ENCODE measurements at places on chromosomes 5 and 9.

DNA sequence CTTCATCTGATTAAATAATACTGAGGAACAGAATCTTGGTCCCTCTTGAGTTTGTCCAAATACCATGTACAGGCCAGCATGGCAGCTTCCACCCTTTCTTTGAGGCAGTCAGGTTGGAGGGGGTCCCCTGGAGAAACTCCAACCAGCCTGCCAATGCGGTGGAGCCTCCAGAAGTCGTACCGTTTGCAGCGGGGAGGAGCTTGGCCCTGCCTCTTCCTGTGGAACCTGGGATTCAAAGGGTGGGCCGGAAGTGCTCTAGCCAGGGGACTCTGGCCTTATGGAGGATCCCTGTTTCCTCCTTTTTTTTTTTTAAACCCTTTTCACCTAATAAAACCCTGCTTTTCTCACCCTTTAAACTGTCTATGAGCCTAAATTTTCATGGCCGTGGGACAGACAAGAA, 216.3 kb upstream of the ZNF608 start:
- no peak for DNase-seq

DNA sequence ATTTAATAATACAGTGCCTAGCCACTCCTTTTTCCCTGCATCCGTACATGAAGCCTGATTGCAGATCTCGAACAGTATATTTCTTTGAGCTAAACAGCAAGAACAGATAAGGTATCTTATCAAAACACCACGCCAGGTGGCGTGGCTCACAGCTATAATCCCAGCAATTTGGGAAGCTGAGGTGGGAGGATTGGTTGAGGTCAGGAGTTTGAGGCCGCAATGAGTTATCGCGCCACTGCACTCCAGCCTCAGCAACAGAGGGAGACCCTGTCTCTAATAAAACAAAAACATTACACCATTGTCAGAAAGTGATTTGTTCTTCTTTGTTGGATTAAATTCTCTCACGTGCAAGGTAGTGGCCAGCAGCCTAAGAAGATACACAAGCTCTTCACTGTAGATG, 291.2 kb upstream of the DMRT1 start:
- no peak for DNase-seq

DNA sequence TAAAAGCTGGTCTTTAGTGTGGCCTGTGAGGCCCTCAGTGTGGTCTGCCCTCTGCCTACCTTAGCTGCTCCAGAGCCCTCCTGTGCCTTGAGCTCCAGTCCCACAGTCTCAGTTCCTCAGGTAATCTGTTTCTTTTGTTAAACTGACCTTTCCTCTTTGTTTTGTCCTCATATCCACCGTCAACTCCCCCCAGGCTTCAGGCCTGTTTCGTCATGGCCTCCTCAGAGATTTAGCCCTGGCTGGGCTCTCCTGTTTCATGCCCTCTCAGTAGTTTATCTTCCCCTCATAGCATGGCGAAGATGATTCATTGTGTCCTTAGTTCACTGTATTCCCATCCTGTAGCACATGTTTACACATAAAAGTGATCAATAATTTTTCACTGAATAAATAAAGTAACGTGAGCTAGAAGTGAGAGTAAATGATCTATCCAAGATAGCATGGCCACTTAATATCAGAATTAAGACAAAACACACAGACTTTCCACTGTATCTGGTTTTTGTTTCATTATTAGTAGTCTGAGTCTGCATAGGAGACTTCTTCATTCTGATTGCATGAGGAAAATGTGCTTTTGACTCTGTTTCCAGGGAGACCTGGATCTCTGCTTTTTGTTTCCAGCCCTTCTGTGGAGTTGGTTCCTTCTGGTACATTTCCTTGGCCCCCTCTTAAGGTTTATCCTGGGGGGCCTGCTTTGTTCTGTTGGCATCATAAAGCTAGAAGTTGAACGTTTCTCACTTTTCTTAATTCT, 70.5 kb downstream of the SNX24 start:
- DNase-seq = no peak

- DNase-seq = no peak
These were observed 183.3 kb upstream of the PIK3R1 start for GRCh38 chr5:68032216-68032762.

DNA sequence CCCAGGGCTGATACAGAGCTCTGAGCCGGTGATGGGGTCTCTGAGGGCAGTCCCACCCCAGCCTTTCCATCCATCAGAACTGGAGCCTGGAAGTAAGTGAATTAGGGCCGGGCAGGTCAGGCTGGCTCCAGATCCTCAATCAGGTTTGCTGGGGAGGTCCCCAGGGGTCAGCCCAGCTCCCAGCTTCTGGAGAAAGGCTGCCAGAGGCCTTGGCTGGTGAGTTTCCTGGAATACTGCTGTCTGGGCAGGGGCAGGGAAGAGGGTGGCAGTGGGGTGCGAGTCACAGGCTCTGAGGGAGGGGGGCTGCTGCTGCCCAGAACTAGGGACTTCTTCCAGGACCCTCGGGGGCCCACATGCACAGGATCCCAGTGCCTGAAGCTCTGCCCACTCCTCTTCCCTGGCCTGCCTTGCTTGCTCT, 200.6 kb upstream of the MVB12B start:
- DNase-seq = no peak

GRCh38 chr5:96763026-96763425, 44.7 kb downstream of the ERAP1 start:
- no peak for DNase-seq

- no peak for DNase-seq
These were observed 335.0 kb downstream of the DNAH5 start for GRCh38 chr5:13609504-13609903.

- no peak for DNase-seq
These were observed 185.0 kb downstream of the ATPSCKMT start for GRCh38 chr5:10064546-10065195.

GRCh38 chr5:148739524-148739923, 85.2 kb upstream of the HTR4 start:
- DNase-seq = no peak

DNA sequence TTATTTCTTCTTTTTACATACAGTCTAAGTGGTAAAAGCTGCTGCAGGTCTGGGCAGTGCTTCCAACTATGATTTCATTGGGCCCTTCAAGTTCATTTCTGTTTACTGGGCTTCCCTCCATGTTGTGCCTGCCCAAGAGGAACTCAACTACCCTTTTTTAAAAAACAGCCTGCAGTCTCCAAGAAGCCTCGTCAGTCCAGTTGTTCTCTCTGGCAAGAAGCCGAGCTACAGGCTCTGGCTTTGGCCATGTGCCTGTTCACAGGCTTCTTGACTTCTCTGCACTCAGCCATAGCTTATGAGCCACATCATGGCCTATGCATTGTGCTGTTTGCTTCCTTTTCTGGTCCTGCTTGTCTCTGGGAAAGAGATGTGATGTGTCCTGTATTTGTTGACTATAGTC, 119.7 kb upstream of the PJA2 start:
- DNase-seq = no peak

GRCh38 chr9:135606885-135607259, 32.5 kb downstream of the GLT6D1 start:
- no peak for DNase-seq

DNA sequence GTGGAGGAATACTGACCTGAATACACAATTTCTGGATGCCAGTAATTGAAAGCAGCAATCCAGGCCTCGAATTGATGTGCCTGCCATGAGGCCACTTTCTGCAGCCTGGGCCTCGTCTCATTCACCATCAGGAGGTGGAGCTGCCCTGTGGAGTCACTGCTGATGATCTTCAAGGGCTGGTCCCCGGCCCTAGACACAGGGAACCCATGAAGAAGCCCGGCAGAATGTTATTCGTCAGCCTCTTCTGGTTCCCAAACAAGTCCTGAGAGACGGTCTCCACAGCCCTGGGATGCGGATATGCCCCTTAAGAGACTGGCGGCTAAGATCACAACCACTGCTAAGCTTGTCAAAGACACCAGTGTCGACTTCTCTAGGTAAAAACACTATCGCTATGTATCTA, 4.5 kb downstream of the DPH7 start:
- no peak for DNase-seq

DNA sequence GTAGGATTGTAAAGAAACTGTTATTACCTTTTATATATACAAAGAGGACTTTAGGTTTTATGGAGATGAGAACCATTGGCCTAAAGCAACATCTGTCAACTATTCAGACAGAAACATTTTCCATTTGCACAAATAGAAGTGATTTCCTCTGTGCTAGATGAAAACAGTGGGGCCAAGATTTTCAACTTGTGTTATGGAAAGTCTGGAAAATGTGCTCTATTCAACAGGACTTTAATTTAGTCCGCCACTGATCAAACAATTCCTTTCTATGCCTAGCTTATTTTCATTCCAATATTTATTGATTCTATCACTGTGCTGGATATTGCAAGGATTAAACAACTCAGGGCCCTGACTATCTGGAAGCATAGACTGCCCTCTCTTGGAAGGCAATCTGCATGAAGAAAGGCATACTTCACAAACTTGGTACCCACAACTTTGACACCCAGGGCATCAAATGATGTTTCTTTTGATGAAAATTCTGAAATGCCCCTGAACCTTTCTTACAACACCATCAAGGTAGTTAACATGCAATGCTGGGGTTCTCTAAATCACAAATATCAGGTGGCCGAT, 126.6 kb upstream of the HMHB1 start:
- DNase-seq = no peak

- DNase-seq = no peak
These were observed 78.3 kb downstream of the ADAMTS16 start for GRCh38 chr5:5218396-5218795.

DNA sequence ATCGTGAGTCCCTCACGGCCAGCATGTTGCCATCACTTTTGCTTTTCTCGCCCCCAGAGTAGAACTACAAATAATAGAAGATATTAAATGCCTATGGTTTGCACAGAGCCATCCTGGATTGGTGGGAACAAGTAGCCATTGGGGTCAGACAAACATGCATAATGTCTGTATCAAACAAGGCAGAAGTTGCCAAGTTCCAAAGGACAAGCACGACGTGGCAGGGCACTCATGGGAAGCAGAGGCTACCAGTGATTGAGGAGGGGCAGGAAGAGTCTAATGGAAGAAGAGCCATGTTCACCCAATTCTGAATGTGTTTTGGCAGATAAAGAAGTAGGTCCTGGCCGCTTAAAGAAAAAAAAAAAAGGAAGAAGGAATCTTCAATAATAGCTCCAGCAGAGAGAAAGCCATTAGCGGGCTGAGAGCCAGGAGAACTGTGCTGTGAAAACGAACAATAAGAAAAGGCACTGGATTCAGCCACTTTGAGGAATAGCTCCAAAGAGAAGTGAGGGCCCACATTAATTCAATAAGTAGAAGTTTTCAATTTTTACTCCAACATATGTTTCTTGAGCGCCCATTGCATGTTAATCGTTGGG, 153.7 kb upstream of the ADCY2 start:
- DNase-seq = no peak

DNA sequence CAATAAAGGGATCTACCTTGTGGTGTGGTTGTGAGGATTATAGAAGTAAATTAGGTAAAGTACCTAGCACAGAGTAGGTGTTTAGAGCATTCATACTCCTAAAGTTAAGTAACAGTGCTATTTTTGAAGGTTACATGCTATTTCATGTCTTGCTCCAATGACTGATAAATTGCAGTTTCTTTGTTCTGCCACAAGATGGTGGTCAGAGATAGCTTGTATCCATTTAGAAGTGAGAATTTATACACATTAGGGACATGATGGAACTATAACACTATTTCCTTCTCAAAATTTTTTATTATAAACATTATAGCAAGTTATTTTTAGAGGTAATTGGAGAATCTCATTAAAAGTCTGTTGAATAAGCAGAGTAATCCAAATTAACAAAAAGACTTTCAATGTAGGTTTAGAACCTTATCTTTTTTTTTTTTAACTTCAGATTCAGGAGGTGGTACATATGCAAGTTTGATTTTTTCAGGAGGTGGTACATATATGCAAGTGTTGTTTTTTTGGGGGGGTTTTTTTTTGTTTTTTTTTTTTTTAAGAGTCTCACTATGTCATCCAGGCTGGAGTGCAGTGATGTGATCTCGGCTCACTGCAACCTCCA, 17.1 kb downstream of the MTREX start:
- DNase-seq = peak; percentile 46

- DNase-seq = no peak
These were observed 749.6 kb upstream of the DMAC1 start for GRCh38 chr9:8549214-8549613.

GRCh38 chr9:81628897-81629296, 60.5 kb downstream of the TLE1 start:
- DNase-seq = no peak

DNA sequence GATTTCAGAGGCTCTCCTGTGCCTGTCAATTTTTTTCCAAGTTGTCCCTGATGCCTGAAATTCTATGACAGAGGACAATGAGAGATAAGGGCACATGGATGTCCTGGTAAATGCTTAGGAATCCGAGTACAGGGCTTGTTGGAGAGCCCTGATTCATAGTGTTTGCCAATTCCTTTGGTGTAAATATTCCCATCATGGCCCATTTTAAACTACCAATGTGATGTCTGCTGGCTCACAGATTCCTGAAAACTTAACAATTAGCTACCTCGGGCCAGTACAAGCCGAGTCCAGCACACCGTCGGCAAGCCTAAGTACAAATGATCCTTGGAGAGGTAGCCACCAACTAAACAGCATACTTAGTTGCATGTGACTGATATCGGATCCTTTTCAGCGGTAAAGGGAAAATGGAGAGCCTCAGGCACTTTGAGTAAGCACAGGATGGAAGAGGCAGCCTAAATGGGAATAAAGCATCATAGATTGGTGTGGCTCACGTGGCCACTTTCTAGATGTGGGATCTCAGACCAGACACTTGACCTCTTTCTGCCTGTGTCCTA, 3.6 kb downstream of the ITK start:
- DNase-seq = no peak

DNA sequence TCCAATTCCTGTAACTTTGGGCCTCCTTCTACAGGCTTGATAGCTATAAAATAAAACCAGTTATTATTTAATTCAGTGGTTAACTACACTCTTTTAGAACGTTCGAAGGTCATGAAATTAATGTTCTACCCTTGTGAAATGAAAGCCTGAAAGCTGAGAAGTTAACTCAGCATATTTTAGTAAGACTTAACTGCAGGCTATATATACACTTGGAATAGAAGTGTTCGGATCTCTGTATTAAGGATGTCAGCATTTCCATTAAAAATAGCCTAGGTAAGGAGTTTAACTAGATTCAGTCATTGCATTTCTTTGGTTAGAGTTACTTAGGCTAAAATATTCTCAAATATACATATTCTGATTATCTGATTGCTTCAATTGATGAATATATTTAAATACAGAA, 229.2 kb downstream of the MRPS30 start:
- DNase-seq = no peak

- no peak for DNase-seq
These were observed 127.5 kb downstream of the RFK start for GRCh38 chr9:76266649-76267283.

DNA sequence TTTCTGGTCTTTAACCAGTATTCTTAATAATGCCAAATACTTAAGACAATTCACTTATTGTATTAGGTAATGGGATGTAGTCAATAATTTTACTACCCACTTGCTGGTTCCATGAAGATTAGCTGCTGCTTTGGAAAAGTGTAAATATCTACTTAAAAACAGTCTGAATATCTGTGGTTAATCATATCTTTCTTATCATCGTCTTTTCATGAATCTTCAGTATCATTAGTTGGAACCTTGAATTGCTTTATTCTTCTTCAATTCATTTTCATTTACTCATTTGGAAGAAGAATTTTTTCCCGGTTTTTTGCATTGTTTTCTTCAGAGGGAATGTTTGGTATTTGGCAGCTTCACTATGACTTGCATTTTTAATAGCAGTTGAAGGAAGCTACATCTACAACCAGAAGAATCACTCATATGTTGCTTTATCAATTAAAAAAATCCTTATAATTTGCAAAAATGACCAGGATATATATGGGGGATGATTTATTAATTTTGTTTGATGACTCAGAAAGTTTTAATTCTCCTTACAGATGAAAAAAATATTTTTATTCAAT, 1398.3 kb upstream of the CDH6 start:
- no peak for DNase-seq
